K562 (cell line): ENCODE measurements at places on chromosomes 5 and 9. TPM values are rescaled to one million over a fixed set of nuclear protein-coding genes. Genes with fewer than 3 reads are reported as not detected.

GRCh38 chr5:172659570-172659908, 18.5 kb downstream of the NEURL1B start:
- DNase-seq, result no peak

- DNase-seq, result no peak
Measured at GRCh38 chr5:147701468-147701867, 81.1 kb downstream of the JAKMIP2 start.

GRCh38 chr5:60018091-60018490, 124.6 kb upstream of the PDE4D start:
- no peak for DNase-seq

Gene RANBP3L
- not detected in 2 replicates for total RNA-seq
